ENCODE measurements at places on chromosomes 6 and 20. TPM values are rescaled to one million over a fixed set of nuclear protein-coding genes. Genes with fewer than 3 reads are reported as not detected.

EPHA7 gene
- 6.7 TPM for total RNA-seq

SIRPG gene
- total RNA-seq: 0.44 TPM

SMLR1 gene
- total RNA-seq: not detected

RAB44 gene
- 0.05 TPM for total RNA-seq

ANGPT4 gene
- not detected for total RNA-seq

RBM24 gene
- 121 TPM for total RNA-seq

PI16 gene
- 28.2 TPM for total RNA-seq

All from left cardiac atrium (tissue), 4 donors.